ENCODE measurements at places on chromosomes 12 and 14.
A peak's percentile ranks its signal among the peaks of the same experiment; 100 is the strongest.

- DNase-seq = no peak
Measured at GRCh38 chr12:108268397-108268796, 70.7 kb downstream of the CMKLR1 start.

GRCh38 chr12:32822344-32822743 is 66.6 kb upstream of the YARS2 start:
- DNase-seq = no peak

GRCh38 chr12:43835264-43835655 is 621 bp upstream of the TMEM117 start:
- DNase-seq = peak; percentile 18

DNA sequence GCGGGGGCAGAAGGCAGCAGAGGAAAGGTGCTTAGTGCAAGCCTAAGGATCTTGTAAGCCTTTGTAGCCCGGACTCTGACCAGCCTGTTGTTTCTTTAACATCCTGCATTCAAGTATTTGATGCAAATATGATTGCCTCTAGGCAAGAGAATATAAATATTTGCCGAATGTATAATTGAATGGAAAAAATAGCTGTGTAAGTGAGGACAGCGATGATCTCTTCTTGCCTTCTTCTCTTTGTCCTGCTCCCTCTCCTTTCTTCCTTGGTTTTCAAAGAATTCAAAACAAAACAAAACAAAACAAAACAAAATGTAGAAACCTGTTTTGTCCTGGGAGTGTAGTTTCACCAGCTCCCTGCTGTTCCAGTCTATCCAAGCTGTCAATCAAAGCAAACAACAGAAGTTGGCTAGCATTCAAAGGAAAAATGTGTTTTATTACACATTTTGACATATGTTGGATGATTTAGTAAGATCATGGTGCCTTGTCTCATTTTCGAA is 74.9 kb upstream of the CPM start:
- peak; percentile 10 for DNase-seq

DNA sequence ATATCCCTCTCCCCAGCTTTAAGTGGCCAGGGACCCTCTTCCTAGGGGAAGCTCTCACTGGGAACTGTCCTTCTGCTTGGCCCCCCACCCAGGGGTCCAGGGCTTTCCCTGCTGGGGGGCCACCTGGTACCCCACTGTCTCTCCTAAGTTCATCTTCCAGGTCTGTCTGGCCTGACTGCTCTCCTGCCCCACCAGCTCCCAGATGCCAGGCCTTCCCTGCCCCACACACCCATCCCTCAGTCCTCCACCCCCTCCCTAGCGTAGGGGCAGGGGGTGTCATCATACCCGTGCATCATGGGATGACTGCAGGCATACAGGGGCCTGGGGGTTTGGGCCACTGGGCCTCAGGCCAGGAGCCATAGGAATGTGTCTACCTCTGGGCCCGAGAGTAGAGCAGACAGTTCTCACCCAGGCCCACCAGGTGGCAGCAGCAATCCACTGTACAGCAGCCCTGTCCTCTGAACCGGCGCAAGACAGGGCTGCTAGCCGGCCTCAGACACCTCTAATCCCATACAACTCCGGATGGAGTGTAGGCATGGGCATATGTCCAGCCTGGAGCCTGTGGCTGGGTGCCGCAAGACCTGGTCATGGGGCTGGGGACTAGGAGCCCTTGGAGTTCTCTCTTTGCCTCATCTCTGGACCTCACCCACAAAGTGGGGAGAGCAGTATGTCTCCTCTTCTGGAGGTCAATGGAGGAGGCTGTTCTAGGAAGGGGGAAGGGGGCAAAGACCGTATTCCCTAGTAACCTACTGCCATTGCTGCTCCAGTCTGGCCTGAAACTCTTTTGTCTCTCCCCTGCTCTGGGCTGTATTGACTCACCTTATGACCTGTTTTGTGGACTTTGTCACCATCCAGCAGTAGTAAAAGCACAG is 10.0 kb upstream of the SMARCD1 start:
- DNase-seq = peak; percentile 79

- DNase-seq = no peak
Measured at GRCh38 chr14:99928963-99929362, 135.8 kb downstream of the EML1 start.

GRCh38 chr12:5694759-5695409 is 250.2 kb downstream of the ANO2 start:
- DNase-seq = no peak

DNA sequence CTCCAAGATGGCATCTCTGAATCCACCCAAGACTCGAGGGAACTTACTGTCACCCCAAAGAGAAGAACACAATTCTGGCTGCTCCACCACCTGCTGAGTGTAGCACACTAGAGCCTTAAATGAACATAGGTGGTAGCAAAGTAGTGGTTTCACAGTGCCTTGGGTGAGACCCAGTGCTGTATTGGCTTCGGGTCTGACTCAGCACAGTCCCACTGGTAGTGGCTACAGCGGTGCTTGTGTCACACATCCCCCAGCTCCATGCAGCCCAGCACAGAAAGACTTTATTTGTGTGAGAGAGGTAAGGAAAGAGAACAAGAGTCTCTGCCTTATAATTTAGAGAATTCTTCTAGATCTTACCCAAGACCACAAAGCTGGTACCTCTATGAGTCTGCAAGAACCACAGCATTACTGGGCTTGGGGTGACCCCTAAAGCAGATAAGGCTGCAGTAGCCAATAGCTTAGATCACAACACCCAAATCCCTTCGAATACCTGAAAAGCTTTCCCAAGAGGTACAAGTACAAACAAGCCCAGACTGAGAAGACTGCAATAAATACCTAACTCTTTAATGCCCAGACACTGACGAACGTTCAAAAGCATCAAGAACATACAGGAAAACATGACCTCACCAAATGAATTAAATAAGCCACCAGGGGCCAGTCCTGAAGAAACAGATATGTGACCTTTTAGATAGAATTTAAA is 83.3 kb upstream of the SLC38A4 start:
- DNase-seq = no peak

DNA sequence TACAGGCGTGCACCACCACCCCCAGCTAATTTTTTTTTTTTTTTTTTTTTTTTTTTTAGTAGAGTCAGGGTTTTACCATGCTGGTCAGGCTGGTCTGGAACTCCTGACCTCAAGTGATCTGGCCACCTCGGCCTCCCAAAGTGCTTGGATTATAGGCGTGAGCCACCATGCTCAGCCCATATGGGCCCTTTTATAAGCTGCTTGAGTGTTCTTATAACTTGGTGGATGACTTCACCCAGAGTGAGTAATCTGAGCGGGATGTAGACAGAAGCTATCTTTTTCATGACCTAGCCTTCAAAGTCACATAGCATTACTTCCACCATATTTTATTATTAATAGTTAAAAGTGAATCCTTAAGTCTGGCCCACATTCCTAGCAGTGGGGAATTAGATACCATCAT is 16.4 kb downstream of the BBOF1 start:
- peak; percentile 22 for DNase-seq

Data from astrocyte of the spinal cord (primary cell).